ENCODE measurements at places on chromosomes 2 and 18.

- no peak for DNase-seq
Measured at GRCh38 chr2:145185696-145186095, 665.8 kb upstream of the ZEB2 start.

DNA sequence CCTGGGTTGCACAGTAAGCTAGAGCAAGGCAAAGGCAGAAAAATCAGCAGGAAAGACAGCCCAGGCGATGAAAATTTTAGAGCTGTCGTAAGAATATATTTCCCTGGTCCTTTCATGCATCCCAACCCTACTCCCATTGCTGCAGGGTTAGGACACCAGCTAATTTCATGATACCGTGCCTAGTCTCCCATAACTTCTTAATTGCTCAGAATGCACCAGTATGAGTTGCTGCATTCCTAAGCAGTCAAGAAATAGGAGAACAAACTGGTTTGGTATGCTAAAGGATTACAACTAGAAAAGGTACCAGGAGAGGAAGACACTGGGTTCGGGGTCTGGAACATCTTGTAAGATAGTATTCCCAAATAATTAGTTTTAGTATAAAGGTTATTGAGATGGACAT lies 269.4 kb upstream of the NRXN1 start:
- no peak for DNase-seq

DNA sequence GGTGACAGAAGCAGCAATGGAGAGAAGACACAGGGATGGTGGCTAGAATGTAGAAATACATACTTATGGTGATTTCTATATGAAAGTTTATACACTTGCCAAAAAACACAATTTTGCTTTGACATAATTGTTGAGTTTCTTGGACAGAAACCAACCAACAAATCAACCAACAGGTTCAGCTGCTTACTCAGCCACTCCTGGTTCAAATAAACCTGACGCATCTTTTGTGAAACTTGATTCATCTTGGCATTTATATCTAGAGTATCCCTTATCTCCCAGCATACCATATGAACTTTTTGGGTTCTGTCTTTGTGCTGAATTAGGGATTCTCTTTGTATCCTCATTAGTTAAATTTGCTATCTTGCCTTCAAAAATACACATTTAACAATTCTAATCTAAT lies 54.1 kb upstream of the ERBB4 start:
- DNase-seq: no peak

GRCh38 chr2:126777620-126777978 lies 121.1 kb upstream of the TEX51 start:
- no peak for DNase-seq

DNA sequence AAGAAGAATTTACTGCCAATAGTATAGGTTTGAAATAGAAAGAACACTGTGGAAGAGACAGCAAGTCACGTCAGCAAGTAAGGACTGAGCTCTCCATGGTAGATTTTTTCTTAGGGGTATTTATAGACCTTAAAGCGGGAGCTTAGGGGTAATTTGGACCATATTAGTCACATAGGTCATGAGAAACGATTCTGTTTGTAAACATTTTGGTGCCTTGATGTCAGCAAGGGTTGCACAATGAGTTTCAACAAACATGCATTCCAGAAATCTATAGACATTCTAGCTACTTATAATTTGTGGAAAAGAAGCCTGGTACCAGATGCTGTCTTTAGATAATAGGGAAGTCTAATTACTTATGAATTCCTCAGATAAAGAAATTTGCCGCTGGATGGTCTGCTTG lies 624.7 kb downstream of the TDRD15 start:
- DNase-seq: no peak

- no peak for DNase-seq
Measured at GRCh38 chr2:1233281-1233680, 180.0 kb upstream of the TPO start.

- DNase-seq: peak; percentile 30
Measured at GRCh38 chr2:69796174-69796573, 33.3 kb upstream of the GMCL1 start.

GRCh38 chr2:80149991-80150390 lies 154.6 kb downstream of the LRRTM1 start:
- no peak for DNase-seq

DNA sequence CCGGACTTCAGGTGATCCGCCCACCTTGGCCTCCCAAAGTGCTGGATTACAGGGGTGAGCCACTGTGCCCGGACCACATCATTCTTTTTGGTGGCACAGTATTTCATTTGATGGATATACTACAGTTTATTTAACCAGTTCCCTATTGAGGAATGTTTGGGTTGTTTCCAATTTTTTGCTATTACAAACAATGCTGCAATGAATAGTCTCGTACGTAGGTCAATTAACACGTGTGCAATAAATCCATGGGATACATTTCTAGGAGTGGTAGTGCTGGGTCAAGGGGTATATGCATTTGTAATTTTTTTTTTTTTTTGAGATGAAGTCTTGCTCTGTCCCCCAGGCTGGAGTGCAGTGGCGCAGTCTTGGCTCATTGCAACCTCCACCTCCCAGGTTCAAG lies 28.4 kb upstream of the XPO1 start:
- DNase-seq: no peak

DNA sequence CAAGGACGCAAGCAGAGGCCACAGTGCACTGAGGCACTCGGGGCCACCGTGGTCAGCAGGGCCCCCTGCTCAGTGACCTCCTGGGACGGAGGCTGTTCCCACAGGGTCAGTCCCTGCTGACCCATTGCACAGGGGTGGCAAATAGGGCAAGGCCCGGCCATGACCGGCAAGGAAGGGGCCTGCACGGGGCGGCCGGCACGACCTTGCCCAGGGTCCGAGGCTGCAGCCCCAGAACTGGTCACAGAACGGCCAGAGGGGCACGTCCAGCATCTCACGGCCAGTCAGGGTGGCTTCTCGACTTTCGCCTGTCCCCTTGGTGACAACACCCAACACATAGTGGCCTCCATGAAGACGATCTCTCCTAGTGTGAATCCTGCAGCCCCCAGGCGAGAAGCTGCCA lies 27.6 kb upstream of the OTOS start:
- DNase-seq: no peak

GRCh38 chr18:21483051-21483450 lies 117.5 kb downstream of the ESCO1 start:
- no peak for DNase-seq

DNA sequence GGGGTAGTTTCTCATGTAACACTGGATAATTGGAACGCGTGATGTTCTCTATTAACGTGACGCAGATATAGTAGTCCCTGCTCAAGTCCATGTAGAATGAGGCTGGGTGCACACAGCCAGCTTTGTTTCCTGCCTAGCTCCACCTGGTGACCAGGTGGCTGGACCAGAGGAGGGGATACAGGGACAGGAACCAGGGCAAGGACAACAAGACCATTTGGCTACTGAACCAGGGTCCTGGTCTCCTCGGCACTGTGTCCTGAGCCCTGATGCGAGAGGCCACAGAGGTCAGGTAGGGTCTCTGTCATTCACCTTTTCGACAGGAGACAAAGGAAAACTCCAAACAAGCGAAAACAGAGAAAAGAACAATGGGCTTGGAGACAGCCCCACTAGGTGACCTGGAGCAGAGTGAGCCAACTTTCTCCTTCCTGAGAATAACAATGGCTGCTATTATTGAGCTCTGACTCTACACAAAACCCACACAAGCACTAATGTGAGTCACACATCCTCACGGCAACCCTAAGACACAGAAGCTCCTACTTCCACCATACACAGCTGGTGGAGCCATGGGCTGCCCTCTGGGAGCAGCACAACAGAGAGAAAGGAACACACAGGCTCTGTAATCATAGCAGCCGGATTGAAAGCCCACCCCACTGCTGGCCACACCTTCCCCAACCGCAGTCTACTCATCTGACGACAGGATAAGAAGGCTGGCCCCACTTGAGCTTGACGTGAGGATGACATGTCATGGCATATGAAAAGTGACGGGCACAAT lies 67.3 kb upstream of the TEX51 start:
- DNase-seq: no peak

GRCh38 chr18:24014986-24015638 lies 558 bp downstream of the TTC39C start:
- DNase-seq: peak; percentile 70

DNA sequence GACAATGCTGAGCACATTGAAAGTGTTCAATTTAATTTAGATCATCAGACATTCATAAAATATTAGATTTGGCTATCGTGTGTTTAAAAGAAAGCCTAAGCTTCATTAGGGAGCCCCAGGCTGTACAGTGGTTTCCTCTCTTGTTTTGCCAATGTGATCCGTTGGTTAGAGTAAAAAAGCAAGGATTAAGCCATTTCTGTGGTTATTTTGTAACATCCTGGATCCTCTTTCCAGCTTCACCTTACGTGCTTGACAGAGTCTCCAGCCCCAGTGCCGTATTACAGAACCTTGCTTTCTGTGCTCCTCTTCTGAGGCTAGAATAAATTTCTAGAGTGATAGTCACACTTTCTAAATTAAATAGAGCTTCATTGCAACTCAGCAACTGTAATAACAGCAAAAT lies 289.3 kb upstream of the LINC00305 start:
- DNase-seq: no peak

- DNase-seq: peak; percentile 13
Measured at GRCh38 chr2:58047961-58048360, 1.4 kb downstream of the VRK2 start.

DNA sequence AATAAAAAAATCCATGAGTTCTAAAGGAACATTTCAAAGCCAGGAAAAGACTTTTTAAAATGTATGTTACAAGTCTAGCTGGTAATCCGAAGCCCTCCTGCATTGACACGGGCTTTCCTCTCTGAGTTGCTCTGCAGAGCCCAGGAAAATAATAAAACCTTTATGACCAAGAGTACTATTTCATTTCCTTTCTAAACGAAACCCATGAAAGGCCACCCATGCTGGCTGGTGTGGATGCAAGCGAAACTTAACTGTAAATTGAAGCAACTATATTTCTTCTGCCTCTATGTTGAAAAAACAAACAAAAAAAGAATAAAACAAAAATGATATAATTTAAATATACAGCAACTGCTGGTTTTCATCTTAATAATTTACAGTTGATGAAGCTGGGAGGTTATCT lies 41.3 kb upstream of the ZNF532 start:
- DNase-seq: no peak

DNA sequence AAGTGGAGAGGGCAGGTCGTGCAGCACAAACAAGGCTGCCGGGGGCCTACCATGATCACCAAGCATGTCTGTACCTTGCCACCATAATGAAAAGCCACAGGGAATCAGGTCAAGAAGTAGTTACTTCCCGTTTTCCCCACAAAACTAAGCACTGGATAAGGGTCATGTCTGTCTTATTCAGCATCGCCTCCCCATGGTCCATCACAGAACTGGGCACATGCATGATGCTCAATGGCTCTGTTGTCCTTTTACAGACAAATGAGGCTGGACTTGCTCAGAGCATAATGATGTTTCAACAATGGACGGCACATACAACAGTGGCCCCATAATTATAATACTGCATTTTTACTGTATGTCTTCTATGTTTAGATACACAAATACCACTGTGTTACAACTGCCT lies 27.5 kb downstream of the REEP1 start:
- DNase-seq: no peak

- DNase-seq: no peak
Measured at GRCh38 chr2:71919708-71920107, 228.0 kb downstream of the CYP26B1 start.

DNA sequence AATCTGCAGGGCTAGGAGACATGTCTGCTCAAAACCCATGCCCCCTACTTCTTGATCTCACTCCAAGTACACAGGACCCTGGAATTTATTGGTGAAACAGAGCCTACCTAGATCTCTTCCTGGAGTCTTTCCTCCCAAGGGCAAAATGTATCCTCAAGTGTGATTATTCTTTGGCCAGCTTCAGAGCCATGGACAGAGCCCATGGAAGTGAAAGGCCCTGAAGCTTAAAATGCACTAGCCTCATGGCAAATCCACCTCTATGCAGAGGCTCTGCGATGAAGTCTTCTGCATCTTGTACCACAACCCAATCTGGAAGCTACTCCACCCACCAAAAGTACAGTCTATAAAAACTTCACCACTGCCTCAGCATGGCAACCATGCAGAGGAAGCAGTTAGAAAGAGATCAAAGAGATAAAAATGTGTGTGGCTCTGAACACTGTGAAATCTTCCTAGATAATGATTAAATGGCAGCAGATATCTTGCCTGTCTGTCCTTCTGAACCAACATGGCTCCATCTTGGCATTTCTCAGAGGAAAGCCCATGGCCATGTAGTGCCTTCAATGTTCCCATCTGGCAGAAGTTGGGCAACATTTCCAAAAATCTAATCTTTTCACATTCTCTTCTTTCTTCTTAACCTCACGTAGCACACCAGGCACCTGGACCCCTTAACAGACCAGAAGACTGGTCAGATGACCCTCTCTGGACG lies 142.9 kb upstream of the KLF7 start:
- DNase-seq: no peak

- no peak for DNase-seq
Measured at GRCh38 chr2:142944264-142944663, 66.8 kb downstream of the KYNU start.

DNA sequence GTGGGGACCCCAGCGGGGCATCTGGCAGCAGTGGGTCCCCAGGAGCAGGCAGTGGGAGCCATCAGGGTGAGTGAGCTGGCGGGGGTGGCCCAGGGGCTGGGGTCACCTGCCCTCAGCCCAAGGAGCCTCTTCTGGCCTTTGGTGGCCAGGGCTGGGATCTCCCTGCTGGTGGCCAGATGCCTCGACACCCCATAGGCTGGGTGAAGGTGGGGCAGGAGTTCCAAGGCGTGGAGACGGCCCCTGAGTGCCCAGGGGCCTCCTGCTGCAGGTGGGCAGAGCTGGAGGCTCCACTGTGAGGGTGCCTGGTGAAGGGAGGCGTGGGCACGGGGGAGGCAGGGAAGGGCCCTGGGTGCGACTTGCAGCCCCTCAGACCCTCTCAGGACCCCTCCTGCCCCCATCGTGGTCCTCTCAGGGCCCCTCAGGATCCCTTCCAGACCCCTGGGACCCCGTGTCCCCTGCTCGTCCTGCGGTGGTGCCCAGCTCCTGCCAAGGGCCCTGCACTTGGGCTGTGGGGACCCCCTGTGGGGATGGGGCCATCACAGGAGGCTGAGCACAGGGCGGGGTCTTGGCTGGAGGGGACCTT lies 5.0 kb upstream of the GPR35 start:
- DNase-seq: no peak

- DNase-seq: no peak
Measured at GRCh38 chr2:239746559-239747246, 278.4 kb downstream of the NDUFA10 start.

DNA sequence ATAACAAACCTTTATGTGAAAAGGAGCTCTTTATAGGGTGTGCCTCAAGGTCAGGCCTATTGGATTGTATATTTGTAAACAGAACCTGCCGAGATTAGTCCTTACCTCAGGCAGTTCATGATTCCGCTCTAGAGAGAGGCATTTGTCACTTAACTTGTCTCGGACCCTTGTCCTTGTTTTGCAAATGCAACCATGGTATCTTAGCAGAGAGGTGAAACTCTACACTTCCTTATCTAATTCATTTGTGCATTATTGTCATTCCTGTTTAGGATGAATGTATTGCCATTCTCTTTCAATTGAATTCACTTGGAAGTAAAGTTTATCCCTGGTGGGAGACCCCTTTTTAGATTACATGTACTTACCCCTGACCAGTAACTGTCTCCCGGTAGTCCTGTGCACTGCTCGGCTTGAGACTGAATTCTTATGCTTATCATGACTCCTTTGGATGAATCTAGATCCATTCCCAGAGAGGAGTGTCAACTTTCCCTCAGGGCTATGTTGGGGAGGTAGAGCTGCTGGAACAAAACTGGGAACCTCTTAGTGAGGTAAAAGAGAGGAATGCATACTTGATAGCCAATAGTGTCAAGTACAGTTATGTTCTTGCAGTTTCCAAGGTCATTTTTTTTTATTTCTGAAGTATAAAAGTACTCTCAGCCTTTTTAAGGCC lies 46.6 kb downstream of the SGPP2 start:
- no peak for DNase-seq

Data from common myeloid progenitor, CD34-positive (primary cell).